ENCODE measurements at places on chromosomes 5 and 9.

DNA sequence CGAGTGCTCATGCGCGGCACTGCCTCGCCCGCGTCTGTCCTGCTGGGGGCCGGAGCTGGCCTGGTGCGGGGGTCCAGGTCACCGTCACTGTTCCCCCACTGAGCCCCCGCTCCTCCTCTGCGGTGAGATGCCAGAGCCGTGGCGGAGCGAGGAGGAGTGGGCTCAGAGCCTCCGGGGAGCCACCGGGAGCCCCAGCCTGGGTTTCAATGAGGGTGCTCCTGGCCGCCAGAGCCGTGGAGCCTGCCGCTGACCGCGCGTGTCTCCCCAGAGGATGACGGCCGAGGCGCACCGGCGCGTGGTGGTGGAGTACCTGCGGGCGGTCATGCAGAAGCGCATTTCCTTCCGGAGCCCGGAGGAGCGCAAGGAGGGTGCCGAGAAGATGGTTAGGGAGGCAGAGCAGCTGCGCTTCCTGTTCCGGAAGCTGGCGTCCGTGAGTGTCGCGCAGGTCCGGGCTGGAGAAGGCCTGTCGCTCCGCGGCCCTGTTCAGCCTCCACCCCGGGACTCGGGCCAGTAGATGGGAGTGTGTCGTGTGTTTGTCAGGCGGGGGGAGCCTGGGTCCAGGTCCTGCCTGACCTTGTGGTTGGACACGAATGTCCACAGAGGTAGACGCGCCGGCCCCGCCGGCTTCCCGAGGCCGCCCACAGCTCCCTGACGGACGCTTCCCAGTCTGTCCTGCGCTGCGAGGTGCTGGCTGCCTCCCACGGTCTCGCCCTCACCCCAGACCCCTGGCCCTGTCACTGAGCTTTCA, 22.0 kb downstream of the EXOC3 start:
- no peak for DNase-seq

DNA sequence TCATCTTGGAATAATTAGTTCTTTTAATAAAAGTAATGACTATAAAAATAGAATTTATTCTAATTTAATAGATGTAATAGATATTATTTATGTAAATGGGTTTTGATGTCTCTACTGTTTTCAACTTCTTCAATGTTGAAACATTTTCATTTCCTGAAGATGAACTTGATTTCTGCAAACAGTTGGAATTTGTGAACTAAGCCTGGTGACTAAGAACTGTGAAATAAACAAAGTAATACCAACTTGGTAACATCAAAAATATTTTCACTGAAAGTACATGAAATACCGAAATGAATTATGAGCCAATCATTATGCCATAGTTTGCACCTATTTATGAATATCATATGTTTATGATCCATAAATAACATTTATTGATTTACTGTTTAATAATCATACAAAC, 143.8 kb upstream of the FGF10 start:
- DNase-seq = no peak

GRCh38 chr9:121620777-121621449, 30.5 kb upstream of the DAB2IP start:
- DNase-seq = no peak

- no peak for DNase-seq
Observed at GRCh38 chr5:135353952-135354721, 44.9 kb downstream of the MACROH2A1 start.

DNA sequence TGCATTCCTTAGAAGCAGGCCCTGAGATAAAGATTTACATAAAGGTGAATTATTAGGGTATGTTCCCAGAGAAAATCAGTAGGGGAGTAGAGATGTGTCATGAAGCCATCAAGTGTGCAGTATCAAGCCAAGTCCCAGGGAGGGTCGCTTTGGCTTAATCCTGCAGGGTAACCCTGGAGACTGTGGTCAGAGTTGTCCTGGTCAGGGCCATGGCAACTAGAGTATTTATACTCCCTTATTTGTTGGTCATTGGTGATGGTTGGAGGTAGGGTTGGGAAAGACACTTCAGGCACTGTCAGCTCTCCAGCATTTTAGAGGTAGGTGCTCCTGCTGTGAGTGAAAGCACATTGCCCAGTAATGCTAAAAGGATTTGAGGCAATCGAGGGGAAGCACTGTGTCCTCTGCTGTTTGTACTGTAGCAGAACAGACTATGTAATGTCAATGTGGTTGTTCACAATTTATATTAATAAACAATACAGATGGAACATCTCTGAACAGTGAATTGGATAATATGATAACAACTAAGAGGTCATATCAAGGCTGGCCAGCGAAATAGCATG, 108.9 kb downstream of the GDNF start:
- DNase-seq = no peak

Measured in stimulated activated naive CD8-positive, alpha-beta T cell treated with anti-CD3 and anti-CD28 coated beads, Interleukin-15, amount 100 ng/mL, for 72 hours (primary cell).